ENCODE measurements at places on chromosomes 7 and 10.

GRCh38 chr10:45593938-45594275, 78.7 kb downstream of the ZFAND4 start:
- DNase-seq = no peak

DNA sequence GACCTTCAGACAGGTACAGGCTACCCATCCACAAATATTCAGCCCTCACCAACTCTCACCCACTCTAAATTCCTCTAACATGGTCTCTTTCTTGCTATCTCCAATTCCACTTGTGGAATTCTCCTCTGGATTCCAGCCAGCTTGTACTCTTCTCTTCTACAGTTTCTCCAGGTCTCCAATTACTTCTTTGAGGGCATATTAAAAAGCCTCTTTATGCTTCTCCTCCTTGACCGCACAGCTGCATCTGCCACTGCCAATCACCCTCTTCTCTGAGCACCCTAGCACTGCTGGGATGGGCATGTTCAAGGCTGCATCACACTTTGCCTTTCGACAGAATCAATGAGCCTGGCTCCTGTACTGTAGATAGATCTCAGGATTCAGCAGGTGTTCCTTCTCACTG, 101.5 kb upstream of the ANKRD1 start:
- no peak for DNase-seq

DNA sequence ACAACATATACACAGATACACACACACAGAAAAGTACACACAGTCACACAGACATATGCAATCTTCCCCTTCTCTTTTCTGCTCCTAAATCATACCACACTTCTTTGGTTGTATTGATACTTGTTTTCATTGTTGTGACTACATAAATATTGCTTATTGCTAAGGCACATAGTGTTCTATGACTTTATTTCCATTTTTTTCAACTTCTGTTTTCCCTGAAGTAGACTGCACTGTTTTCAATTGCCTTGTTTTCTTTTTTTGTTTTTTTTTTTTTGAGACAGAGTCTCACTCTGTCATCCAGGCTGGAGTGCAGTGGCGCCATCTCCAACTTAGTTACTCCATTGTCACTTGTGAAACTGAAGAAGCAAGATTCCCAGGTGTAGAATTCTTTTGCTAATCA, 10.0 kb upstream of the PRKAR2B start:
- DNase-seq = no peak

DNA sequence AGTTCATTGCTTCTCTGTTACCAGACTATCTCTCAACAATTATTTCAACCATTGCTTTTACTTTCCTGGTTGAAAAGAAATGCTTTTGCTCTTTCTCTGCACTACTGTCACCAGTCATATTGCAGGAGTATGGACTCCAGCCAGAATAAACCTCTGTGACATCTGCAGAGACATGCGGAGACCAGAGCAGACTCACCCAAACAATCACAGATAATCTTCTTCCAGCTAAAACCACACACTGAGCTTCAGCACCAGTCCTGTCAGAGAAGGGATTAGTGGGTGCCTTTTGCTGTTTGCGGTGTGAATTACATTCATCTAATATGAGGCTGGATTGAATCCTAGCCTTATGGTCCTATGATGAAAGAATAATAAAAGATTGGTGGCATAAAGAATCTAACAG, 258.6 kb downstream of the CNTNAP2 start:
- DNase-seq = no peak

DNA sequence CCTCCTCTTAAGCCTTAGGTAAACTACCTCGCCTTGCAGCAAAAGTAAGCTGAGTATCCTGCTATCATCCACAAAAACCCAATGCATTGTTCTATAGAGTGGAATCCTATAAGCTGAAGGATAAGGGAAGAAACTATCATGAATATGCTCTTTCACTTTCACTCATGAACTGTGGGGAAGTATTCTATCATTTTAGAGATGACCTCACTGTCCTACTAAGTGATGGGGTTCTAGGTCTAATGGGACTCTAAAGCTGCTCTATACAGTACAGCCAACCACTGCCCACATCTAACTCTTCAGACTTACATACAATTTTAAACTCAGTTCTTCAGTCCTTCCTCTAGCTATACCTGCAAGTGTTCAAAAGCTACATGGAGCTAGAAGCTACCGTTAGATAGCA, 16.2 kb downstream of the MKRN1 start:
- DNase-seq = no peak

DNA sequence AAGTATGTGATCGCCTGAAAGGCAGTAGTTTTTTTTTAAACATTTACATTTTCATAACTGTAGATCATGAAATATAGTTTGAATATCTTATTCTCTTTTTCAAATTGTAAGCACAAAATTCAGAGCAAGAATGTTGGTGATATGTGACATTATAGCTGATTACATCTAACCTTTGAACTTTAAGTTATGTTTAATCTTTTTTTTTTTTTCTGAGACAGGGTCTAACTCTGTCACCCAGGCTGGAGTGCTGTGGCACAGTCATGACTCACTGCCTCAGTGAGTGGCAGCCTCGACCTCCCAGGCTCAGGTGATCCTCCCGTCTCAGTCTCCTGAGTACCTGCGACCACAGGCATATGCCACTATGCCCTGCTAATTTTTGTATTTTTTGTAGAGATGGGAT, 278.7 kb upstream of the NEBL start:
- DNase-seq = no peak

DNA sequence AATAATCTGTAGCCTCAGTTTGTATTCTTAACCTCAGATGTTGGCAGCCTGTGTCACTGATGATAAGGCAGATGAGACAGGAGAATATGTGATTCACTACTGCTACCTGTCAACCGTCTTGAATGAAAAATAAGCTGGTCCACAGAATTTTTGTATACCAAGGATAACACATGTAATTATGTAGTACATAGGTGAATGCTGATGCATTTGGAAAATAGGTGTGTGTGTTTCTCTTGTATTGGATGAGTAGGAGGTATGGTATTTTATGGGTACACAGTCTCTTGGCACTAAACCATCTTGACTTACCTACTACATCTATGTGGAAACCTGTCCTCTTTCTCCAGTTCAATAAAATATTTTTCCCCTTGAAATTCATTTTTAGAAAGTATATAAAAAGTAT, 20.7 kb upstream of the ZRANB1 start:
- no peak for DNase-seq

GRCh38 chr7:28926871-28927597, 31.1 kb downstream of the TRIL start:
- peak; percentile 83 for DNase-seq

GRCh38 chr7:122886357-122887081, at the start of gene CADPS2:
Gene CADPS2, minus strand, starts transcription at chr7:122886460. Its CDS starts 123 bp downstream, at chr7:122886337.
- DNase-seq = peak; percentile 33

DNA sequence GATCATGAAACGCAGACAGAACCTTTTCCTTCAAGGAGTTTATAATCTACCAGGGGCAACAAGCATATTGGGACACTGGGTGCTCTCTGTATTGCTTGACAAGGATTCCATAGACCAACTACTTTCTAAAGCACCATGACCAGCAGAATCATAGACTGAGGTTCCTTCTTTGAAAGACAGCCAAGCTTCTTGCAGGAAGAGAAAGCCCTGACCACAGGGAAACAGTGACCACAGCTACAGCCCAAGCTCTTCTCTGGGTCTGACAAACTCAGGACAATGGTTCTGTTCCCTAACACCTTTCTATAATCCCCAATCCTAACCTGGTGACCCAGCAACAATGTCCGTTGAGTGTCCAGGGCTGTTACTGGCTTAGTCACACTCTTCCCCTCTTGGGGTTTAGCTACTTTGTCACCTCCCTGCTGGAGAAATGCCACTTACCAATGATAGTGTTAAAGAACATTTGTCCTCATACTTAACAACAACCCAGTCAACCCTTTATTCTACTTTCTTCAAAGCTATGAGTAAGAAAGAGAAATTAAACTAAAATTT, 155.7 kb downstream of the JAZF1 start:
- DNase-seq = no peak

GRCh38 chr7:75943864-75944263, 28.9 kb downstream of the POR start:
- peak; percentile 75 for DNase-seq

GRCh38 chr7:129388333-129389098, 45.7 kb upstream of the STRIP2 start:
- no peak for DNase-seq

DNA sequence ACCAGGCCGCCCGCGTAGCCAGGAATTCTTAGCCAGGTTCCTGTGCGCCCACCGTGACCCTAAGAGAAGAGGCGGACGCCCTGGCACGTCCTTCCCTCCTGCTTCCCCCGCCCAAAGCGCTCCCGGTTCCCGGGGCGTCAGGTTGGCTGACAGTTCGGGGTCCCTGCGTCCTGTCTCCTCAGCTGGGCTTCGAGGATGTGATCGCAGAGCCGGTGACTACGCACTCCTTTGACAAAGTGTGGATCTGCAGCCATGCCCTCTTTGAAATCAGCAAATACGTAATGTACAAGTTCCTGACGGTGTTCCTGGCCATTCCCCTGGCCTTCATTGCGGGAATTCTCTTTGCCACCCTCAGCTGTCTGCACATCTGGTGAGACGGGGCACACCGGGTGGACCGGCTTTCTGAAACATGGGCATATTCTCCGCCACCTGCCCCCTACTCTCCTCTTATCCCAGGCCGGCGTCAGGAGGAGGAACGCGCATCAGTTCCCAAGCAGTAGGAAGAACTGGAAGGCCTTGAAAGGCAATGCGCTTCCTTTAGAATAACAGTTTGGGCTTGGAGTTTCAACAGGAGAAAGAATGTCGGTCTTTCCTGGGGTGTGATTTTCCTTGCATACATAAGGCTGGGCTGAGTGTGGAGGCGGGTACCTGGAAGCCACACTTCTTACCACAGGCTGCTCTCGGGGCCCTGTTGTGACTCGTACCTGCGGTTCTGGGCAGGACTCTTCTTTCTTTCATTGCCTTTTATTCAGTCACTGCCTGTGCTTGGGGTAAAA, 728 bp downstream of the CAV2 start:
- DNase-seq = peak; percentile 51

- DNase-seq = no peak
These were observed 66.4 kb downstream of the ZNF503 start for GRCh38 chr10:75335191-75335590.

DNA sequence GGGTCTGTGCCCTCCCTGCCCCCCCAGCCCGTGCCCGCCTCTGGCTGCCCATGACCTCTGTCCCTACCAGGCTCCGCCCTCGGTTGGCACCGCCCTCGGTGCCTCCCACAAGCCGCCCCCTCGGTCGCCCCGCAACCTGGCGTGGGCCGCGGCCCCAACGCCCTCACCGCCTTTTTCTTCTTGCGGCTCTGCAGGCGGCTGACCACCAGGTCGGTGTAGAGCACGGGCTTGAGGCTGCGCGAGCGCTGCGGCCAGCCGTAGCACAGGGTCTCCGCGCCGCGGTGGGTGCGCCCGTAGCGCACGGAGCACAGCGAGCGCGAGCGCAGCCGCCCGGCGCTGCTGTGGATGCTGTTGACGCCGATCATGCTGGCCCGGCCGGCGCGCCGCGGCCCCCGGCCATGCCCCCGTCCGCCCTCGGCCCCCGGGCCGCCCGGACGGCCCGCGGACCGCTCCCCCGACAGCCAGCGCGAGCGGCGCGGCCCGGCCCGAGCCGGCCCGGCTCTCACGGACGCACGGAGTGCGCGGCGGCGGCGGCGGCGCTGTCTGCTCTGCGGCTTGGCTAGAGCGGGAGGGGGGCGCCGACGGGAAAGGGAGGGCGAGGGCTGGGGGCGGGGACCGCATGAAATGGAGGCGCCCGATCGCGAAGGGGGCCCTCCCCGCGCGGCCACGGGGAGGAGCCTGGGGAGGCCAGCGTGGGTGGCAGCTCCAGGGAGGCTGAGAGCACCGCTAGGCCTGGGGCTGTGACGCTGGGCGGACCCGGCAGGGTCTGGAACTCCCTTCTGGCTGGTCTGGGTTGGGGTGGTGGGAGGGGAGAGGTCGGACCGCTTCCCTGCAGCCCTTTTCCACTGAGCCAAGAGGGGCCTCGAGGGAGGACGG, 9.6 kb downstream of the PSD start:
- no peak for DNase-seq

GRCh38 chr7:151624246-151624928, 104.7 kb upstream of the RHEB start:
- DNase-seq = no peak

DNA sequence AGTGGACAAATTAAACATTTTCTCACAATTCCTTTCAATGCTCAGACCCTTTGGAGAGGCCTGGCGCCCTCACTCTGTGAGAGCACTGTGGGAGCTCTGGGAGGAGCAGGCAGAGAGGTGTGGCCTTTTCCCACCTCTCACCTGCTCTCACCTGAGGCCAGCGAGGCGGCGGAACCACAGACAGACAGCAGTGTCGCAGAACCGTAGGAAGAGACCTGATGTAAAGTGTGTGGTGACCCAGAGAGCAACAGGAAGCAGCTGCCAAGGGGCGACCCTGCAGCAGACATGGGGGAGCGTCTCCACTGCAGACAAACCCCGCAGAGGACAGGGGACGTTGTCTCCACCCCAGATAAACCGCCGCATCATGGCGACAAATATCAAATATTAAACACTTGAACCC, 15.6 kb upstream of the PARP12 start:
- DNase-seq = no peak

GRCh38 chr10:80272793-80273522, 16.5 kb downstream of the MAT1A start:
- no peak for DNase-seq

DNA sequence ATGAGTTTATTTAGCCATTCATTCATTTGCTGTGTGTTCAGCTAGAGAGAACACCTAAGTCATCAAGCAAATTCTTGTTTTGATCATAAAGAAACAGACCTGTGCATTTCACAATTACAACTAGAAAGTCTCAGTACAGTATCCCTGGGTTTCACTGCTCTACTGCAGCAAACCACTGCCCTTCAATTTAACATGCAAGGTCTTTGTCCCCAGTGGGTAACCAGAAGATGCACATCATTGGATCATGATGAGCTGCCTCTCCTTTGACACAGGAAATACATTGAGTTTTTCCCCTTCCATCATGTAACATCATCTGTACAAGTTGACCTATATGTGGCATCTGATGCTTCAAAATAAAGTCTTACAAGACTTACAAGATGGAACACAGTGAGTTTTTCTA, 70.5 kb upstream of the MRLN start:
- no peak for DNase-seq

DNA sequence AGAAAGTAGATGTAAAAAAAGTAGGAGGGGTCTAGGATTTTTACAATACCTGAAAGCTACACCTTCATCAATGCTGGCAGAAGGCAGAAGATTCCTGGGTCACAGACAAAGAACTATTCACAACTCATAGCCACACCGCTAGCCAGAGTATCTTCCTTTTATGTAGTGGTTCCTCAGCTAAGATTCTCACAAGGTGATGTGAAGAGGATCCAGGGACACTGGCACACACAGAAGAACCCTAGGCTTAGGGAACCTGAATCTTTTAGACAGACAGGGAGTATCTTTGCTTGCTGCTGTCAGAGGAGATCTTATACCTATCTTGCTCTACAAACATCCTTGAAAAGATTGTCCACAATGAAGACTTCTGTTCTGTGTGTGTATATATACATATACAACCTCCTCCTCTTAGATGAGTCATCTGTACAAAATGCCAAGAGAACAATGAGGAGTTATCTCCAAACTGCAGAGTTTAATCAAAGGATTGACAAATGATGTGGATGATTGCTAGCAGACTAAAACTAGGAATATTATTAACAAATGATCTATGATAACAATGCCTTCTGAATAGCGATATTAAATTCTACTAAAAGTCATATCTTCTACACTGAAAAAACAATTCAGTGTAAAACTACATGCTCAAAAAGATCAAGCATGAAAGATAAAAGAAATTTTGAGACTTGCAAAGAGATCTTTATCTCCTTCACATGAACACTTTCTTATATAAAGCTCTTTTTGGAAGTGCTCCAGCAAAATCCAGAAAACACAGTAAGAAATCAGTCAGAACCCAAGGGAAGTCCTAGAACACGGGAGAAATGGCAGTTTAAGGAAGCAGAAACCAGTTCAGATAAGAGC, 409.3 kb downstream of the PARD3 start:
- peak; percentile 10 for DNase-seq

GRCh38 chr7:141242568-141242967, 168.7 kb downstream of the TMEM178B start:
- no peak for DNase-seq
